ENCODE measurements at places on chromosomes 13 and 19.

DNA sequence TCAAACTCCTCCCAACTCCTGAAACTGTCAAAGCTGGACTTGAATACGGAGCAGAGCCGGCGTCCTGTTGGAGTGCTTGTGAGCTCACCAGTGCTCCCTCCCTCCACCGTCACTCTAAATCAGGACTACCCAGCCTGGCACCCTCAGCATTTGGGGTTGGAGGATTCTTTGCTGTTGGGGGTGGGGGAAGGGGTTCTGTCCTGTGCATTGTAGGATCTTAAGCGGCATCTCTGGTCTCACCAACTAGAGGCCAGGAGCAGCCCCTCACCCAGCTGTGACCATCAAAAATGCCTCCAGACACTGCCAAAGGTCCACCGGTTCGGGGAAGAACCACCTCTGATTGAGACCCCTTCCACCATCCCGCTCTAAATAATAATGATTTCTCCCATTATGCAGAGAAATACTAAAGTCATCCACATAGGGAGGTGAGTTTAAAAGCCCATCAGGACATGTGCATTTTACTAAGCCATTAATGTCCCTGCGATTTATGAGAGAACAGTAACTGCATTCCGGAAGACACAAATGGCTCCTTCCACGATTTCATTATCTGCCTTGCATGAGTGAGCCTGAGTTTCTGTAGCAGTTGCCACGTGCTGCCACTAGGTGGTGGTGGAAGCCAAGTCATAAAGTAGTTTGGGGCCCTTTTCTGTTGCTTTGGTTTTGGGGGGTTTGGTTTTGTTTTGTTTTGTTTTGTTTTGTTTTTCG lies 16.1 kb upstream of the USP29 start:
- DNase-seq = peak; percentile 92

GRCh38 chr13:95714142-95714832 lies 37.3 kb downstream of the DNAJC3 start:
- no peak for DNase-seq

GRCh38 chr13:108968566-108968965 lies 339.2 kb downstream of the MYO16 start:
- no peak for DNase-seq

- peak; percentile 28 for DNase-seq
Observed at GRCh38 chr13:43300865-43301264, 277.5 kb downstream of the DNAJC15 start.

DNA sequence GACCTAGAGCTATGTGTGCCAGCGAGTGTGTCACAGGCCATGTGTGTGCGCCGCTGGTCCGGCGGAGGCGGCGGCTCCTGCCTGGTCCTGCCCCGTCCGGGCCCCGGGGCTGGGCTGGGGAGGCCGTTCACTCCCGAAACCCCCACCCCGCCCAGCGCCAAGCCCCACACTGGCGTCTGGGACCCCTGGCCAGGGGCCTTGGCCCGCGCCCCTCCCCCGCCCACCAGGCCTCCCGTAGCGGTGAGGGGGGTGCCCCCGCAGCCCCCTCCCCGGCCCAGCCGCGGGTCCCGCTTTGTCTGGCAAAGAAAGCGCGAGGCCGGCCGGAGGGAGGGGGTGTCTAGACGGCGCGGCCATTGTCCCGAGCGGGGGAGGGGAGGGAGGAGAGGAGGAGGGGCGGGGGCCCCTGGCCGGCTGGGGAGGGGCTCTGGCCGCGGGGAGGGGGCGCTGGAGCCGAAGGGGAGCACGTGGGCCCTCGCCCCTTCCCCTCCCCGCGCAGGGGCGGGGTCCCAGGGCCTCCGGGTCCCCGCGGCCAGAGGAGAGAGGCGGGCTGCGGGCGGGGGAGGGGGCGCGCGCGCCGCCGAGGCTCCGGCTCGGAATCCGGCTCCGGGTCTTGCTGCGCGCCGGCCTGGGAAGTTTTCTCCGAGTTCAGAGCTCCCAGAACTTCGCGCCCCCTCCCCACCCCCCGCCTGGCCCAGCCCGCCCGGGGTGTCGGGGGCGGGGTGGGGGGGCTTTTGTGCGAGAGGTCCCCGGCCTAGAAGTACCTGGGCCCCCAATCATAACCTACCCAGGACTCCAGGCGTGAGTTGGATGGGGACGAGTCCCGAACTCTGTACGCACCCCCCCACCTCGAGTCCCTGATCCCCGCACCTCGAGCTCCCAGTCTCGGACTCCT lies 888 bp downstream of the NOTCH3 start:
- peak; percentile 94 for DNase-seq

- no peak for DNase-seq
Observed at GRCh38 chr13:111626371-111627305, 306.2 kb downstream of the TEX29 start.

- no peak for DNase-seq
Observed at GRCh38 chr13:62598708-62599107, 1183.1 kb upstream of the PCDH20 start.

- DNase-seq = no peak
Observed at GRCh38 chr19:18091217-18091608, 4.5 kb upstream of the IL12RB1 start.

DNA sequence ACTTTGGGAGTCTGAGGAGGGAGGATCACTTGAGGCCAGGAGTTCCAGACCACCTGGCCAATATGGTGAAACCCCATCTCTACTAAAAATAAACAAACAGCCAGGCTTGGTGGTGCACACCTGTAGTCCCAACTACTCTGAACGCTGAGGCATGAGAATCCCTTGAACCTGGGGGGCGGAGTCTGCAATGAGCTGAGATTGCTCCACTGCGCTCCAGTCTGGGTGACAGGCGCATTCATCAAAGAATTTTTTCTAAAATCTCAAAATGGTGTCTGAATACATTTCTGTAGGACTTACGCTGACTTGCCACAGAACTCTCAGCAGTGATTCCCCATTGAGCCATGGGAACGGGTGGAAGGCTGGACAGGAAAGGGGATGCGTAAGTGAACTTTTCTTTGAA lies 18.0 kb upstream of the ERVV-1 start:
- DNase-seq = no peak

- no peak for DNase-seq
Observed at GRCh38 chr13:32986552-32986951, 29.7 kb upstream of the KL start.

DNA sequence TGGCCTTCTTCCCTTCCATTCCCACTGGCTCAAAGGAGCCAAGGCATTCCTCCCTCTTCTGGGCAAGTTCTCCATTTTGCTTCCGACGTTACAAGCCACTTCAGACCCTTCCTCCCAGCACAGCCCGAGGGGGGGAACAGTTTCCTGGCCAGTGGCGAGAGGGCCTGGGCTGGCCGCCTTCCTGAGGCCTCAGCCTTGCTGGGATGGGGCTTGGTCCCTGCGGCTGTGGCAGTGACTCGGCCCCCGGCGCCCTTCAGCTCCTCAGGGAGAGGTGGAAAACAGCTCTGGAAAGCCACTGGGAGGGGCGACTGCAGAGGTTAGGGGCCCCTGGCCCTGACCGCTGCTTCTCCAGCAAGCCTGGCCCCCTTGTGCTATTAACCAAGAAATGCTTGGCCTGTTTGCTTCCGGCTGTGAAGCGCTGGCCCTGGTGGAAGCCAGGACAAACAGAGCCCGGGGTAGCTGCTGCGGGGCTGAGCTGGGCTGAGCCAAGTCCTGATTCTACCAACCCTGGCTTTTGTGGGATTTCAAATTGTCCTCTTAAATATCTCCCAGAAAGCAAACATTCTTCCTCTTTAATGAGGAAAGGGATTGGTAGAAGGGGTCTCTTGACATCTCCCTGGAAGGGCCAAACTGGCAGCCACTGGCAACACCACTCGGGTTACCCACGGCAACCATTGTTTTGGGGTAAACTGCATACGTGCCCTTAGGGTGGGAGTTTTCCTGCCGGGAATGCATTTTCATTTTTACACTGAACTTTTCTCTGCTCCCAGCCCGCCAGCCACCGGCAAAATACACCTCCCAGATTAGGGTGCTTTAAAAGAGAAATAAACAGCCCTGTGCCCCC lies 38.7 kb downstream of the C13orf46 start:
- peak; percentile 75 for DNase-seq

GRCh38 chr13:104106705-104107393 lies 1040.6 kb upstream of the SLC10A2 start:
- DNase-seq = no peak

DNA sequence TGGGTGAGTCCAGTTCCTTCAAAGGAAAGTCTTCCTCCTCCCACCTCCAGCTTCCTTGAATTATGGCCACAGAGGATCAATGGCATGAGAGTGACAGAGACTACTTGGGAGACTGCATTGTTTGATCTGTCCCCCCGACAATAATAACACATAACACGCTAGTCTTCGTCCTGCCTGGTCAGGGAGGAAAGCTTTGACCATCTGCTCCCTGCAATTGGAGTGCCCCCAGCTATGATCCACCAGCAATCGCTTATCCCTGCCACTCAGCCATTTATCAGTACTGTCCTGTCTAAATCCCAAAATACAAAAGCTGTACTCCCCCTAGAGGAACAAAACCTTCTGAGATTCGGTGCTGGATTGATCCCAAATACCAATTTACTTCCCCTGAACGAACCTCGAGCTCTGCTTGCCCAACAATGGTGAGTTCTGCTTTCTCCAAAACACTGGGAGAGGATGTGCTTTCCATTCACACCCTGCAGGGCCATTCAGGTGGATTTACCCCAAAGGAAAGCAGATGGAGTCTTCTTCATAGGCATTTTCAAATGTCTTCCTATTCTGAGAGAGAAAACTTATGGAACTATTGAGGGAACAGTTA lies 466.7 kb downstream of the TSHZ3 start:
- DNase-seq = no peak

DNA sequence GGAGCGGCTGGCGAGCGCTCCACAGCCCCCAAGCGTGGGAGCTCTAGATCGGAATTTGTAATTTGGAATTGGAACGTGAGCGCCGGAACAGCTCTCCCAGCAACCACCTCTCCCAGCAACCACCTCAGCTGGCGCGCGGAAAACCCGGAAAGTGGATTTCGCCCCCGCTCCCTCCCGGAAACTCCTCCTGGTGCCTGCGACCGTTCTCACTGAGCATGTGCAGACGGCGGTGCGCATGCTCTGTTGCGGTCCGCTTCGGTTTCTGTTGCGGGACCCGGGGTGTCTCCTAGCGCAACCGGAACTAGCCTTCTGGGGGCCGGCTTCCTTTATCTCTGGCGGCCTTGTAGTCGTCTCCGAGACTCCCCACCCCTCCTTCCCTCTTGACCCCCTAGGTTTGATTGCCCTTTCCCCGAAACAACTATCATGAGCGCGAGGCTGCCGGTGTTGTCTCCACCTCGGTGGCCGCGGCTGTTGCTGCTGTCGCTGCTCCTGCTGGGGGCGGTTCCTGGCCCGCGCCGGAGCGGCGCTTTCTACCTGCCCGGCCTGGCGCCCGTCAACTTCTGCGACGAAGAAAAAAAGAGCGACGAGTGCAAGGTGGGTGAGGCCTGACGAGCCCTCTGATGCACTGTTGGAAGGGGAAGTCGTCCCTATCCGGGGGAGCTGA lies at the start of gene TM9SF2:
TSS of gene TM9SF2 (plus strand) at position 289 of the 664 bp plus-strand sequence. CDS start at position 424, 135 bp downstream.
- peak; percentile 99 for DNase-seq

DNA sequence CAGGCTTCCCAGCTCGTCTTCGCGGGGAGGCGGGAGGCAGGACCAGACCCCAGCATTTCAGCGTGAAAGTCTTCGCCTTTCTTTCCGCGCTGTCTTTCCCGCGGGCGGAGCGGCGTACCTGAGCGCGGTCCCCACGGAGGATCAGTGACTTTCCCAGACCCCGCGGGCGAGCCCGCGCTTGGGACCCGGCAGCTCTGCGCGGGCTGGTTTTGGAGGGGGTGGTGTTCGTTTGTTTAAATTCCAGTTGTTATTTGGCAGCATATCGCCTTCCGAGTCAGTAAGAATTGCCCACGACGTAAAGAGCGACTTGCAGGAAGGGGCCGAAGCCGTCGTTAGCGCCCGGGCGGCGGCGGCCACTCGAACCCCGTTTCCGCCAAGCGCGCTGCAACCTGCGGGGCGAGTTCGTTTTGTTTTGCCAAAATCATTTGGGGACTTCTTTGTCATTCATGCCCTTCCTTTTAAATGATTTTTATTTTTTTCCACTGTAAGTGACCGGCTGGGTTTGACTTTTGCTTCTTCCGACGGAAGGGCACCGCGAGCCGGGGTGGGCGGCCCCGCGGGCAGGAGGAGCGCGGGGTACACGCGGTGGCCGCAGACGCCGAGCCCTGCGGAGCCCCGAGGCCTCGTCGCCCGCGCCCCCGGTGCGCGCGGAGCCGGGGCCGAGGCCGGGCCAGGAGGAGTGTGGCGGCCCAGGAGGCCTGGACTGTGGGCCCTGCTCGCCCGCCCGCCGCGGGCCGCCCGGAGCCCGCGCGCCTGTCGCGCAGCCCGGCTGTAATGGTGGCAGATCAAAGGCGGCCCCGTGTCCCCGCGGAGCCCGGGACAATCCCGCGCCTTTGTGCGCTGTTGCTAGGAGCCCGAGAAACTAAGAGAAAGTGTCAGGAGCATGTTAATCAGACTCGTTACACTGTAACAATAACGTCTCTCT lies 75.9 kb downstream of the ZIC5 start:
- peak; percentile 85 for DNase-seq

Data from eye (tissue), 1 donor.